Fibroblast of lung (primary cell): ENCODE measurements at places on chromosomes 4 and X. TPM values are rescaled to one million over a fixed set of nuclear protein-coding genes. Genes with fewer than 3 reads are reported as not detected.

DNA sequence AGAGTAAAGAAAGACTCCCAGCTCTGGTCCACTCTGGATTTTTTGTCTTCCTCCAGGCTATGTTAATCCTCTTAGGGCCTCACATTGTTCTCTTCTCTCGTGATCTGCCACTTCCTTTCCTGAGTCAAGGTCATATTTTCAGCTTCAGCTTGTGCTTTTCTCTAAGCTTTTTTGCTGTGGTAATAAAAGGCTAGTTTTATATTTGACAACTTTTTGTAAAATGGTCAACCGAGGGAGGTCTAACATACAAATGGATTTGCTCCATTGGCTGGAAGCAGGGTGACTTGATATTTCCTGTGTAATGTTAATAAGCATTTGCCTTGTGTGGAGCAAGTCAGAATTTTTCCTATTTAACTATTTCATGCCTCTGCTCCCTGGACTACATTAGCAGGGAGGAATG is 239.7 kb downstream of the RAB28 start:
- no peak for DNase-seq

DNA sequence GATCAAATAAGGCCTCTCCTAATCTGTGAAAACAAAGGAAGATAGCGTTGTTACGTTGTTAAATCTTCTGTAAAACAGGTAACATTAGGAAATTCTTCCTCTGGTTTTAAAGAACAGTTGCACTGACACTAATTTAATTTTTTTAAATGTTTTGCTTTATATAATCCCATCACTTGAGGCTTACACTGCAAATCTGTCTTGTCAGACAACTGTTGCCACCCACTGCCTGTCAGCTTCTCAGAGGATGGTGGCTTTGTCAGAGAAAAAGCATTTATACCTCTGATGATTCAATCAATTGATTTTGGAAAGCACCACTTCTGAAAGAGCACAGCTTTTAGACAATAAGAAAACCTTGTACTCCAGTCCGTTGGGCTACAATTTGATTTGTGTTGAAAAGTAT is 799.1 kb downstream of the FSTL5 start:
- no peak for DNase-seq

GRCh38 chr4:47482326-47482725 is 2.7 kb upstream of the ATP10D start:
- DNase-seq, result peak; percentile 75

- peak; percentile 88 for DNase-seq
Measured at GRCh38 chrX:49155900-49156837, 6.4 kb upstream of the MAGIX start.

- DNase-seq, result no peak
Measured at GRCh38 chr4:51906167-51906958, 63.4 kb downstream of the DCUN1D4 start.

GRCh38 chrX:68199062-68199848 is 234.0 kb downstream of the OPHN1 start:
- no peak for DNase-seq

DNA sequence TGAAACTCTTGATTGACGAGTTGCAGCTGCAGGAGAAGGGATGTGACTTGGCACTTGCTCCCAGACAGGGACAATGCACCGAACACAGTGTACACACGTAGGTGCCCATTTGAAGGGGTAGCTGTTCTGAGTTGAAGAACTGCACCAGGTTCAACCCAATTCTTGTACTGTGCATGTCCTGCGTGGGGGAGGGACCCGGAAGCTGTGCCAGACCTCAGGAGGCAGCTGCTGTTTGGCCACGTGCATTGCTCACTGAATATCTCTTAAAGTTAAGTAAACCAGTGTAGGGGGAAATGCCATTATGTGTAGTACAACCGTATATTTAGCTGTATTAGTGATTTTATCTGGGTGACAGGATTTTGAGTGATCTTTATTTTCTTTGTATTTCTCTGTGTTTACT is 12.0 kb upstream of the RBBP7 start:
- peak; percentile 33 for DNase-seq

- no peak for DNase-seq
Measured at GRCh38 chr4:70994387-70995099, 1.1 kb downstream of the DCK start.

Gene TRAM1L1
- total RNA-seq, result 3.1 and 5.0 TPM in 2 replicates

Gene CXCL1
- 1.5 and 2.3 TPM in 2 replicates for total RNA-seq

Gene ZFP92
- total RNA-seq, result 0.17 and 0.26 TPM in 2 replicates
